ENCODE measurements at places on chromosomes 11 and 22.

DNA sequence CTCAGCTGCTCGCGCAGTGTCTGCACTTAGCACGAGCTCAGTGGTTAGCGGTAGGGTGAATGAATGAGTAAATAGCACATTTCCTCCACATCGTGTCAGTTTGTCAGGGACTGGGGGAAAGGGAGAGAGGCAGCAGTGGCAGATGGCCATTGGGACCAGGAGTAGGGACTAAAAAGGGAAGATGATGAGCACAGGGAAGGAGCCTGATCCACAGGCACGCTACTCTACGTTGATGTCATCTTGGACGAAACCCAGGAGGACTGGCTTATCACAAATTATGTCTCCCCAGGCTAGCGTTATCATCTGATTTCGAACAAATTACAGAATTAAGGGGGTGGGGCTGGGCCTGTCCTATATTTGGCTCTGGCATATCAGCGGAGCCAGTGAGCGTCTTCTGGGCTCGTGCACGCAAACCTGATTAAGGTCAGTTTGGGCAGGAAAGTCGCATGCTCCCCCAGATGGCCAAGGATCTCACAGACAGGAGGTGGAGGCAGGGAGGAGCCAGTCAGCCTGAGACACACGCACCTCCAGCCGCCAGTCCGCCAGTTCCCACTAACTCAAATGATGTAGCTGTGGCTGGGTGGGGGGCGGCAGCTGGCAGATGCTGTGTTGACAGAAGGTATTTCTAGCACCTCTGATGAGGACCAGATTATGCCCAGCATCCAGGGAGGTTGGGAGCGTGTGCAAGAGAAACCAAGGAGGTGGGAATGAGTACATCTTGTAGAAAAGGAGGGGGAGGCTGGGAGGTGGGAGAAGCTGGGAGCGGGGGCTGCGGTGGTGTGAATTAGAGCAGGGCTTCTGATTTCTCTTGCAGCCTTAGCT is 97.4 kb upstream of the PRDM11 start:
- peak overlapping the region; percentile 68 for H3K27ac ChIP-seq
- H3K4me3 ChIP-seq: no peak overlapping the region
- no peaks in the 10 kb centered on the region for H3K36me3 ChIP-seq

DNA sequence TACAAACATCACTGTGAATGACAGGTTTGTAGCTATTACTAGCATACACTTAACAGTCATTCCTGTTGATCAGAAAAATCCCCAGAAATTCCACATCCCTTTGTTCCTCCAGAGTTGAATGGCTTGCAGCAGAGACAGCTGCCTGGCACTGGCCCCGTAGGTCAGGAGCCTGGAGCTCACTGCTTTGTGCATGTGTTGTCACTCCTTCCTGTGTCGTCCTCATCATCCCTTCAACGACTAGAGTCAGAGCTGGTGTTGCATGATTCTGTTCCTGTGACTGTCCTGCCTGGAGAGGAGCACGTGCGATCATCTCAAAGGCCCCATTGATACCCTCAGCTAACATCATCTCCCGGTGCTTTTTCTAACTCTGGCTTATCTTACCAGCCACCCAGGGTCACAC is 58.3 kb downstream of the LDLRAD3 start:
- H3K4me3 ChIP-seq: no peak overlapping the region
- H3K36me3 ChIP-seq: no peaks in the 10 kb centered on the region
- peak; percentile 77 for DNase-seq
- peak overlapping the region; percentile 71 for H3K27ac ChIP-seq

DNA sequence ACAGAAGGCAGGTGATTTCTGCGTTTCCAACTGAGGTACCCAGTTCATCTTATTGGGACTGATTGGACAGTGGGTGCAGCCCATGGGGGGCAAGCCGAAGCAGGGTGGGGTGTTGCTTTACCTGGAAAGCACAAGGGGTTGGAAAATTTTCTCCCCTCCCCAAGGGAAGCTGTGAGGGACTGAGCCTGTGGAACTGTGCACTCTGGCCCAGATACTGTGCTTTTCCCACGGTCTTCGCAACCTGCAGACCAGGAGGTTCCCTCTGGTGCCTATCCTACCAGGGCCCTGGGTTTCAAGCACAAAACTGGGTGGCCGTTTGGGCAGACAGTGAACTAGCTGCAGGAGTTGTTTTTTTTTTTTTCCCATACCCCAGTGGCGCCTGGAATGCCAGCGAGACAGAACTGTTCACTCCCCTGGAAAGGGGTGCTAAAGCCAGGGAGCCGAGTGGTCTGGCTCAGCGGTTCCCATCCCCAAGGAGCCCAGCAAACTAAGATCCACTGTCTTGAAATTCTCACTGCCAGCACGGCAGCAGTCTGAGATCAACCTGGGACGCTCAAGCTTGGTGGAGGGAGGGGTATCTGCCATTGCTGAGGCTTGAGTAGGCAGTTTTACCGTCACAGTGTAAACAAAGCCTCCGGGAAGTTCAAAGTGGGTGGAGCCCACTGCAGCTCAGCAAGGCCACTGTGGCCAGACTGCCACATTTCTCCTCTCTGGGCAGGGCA is 97.2 kb downstream of the JRKL start:
- DNase-seq: no peak
- no peak overlapping the region for H3K27ac ChIP-seq
- H3K27me3 ChIP-seq: no peaks in the 10 kb centered on the region
- H3K4me1 ChIP-seq: no peaks in the 10 kb centered on the region
- H3K36me3 ChIP-seq: no peaks in the 10 kb centered on the region

DNA sequence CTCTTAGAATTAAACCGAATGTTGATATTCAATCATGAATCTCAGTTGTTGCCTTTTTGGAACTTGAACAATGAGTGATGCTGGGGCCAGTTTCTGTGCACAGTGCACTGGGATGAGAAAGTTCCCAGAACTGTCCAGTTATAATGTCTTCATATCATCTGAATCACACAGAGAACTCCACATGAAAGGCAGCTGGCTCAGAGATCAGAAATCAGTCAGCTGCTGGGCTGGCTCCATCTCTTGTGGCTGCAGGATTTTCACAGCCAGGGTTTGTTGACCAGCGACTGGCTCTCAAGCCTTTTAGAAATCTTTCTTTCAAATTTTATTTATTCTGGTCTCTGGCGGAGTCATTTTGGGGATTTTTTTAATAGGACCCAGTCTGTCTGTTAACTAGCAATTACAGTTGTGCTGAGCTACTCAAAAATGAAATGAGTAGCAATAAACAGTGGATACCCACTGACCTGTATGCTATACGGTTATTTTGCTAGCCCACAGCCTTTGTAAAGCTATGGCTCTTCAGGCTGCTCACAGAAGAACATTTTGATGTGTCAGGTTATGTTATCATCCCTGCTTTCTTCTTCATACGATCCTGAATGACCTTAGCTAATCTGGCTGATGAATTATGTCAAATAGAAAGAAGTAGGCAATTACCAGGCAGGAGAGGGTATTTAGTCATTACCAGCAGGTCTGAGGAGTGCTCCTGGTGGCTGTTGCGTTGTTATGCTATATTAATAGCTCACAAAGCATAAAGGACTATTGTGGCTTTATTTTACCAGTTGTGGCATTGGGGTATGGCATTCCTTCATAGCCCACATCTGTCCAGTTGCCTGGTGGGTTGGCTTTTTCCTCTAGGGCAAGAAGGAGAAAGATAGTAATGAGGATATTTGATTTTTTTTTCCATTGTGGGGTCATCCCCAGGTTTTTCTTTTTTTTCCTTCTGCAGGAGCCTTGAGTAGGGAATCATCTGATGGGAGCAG is 3.6 kb downstream of the FAT3 start:
- H3K4me1 ChIP-seq: peaks cover 33% of the 10 kb centered on the region
- peaks cover 43% of the 10 kb centered on the region for H3K27me3 ChIP-seq
- H3K27ac ChIP-seq: no peak overlapping the region
- no peaks in the 10 kb centered on the region for H3K36me3 ChIP-seq
- DNase-seq: peak; percentile 48

GRCh38 chr11:70080763-70081162 is 2.6 kb downstream of the ANO1 start:
- peaks cover 53% of the 10 kb centered on the region for H3K27me3 ChIP-seq
- peaks cover 5% of the 10 kb centered on the region for H3K4me1 ChIP-seq
- no peak for DNase-seq
- H3K36me3 ChIP-seq: no peaks in the 10 kb centered on the region
